ENCODE measurements at places on chromosomes 7 and 10. TPM values are rescaled to one million over a fixed set of nuclear protein-coding genes. Genes with fewer than 3 reads are reported as not detected.

Gene RBM48
- 9.1 TPM for total RNA-seq

Gene NUTM2A
- 4.1 TPM for total RNA-seq

- no peak for DNase-seq
Observed at GRCh38 chr10:129288999-129289584, 177.9 kb upstream of the MGMT start.

- DNase-seq: no peak
Observed at GRCh38 chr7:74573512-74573911, 84.0 kb upstream of the GTF2I start.

DNA sequence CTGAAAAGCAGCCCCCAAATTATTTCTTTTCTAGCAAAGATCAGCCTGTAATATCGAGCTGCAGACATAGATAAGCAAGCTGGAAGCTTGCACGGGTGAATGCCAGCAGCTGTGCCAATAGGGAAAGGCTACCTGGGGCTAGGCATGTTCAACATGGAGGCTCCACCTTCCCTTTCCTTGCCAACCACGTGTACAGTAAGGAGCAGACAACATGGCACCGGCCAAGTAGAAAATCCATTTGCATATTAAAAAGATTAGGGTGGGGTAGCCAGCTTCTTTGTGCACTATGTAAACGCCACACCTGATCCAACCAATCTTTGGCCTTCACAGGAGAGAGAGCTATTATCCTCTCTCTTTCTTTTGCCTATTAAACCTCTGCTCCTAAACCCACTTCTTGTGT, 56.7 kb upstream of the SEPHS1 start:
- no peak for DNase-seq

GRCh38 chr7:105940109-105940508, 23.0 kb upstream of the CDHR3 start:
- no peak for DNase-seq

DNA sequence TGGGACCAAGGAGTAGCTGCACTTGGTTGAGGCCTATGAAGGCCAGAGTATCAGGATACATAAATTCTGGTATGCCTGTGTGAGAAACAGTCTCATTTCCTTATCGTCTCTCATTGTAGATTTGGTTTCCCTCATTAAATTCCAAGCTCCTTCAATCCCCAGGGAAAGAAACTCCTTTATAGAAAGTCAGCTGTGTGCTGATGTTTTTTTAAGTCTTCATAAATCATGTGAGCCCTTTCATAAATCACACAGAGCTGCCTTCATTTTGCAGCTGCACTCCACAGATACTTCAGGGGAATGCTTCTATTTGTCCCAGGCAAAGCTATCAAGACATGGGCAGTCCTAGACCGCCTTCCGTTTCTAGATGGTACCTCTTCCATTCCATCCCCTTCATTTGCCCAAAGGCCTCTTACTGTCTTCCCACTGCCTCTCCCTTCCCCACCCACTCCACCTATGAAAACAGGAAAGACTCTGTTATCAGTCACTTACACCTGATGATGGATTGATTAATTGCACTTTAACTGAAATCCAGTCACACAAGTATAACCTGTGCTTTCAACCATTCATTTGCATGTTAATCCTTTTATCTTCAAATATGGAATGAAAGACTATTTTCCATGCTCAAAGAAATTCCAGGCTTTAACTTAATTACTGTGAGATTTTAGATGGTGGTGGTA, 290.2 kb downstream of the C7orf25 start:
- no peak for DNase-seq

DNA sequence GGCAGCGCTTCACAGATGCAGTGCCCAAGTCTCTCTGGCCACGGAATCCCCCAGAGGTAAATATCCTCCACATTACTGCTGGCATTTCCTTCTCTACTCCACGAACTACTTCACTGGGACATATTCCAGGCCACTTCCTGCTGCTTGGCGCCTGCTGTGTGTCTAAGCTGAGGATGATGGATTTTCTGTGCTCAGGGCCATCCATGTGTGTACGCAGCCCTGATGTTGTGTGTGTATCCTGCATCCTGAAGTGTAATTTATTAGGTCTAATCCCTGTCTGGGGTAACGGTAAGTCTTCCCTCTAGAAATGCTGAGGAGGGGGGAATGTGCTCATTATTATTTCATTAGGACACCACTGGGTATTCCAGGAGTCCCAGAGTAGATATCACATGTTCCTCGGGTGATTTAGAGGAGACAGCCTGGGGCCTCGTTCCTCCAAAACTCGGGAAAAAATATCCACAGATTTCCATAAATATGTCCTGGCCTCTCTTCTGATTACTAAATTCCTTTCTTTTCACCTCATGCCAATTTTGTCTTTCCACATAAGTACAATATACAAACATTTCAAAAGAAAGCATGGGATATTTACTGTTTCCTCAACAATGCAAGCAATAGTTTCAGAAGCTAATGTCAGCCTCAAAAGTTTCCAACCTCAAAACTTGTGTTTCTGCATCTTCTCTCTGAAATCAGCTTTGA, 25.5 kb upstream of the HABP2 start:
- no peak for DNase-seq

All from right cardiac atrium (tissue), 5 donors.